Activated CD4-positive, alpha-beta T cell treated with anti-CD3 and anti-CD28 coated beads for 48 hours (primary cell): ENCODE measurements at places on chromosomes 11 and 22.
A peak's percentile ranks its signal among the peaks of the same experiment; 100 is the strongest.

DNA sequence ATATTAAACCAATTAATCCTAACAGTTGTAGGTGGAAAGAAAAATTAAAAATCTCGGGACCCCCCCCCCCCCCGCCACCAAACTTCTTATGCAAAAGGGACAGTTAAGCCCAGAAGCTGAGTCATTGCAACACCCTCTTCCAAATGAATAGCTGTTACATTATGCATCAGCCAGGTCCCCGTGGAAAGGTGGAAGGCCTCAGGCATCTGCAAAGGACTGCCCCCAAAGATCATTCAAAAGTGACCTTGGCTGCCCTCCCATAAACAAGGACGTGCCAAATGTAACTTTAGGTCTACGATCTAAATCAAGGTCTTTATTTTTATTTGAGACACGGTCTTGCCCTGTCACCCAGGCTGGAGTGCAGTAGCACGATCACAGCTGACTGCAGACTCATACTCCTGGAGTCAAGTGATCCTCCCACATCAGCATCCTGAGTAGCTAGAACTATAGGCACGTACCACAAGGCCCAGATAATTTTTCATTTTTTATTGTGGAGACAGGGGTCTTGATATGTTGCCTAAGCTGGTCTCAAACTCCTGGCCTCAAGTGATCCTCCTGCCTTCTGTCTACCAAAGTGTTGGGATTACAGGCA, 22.8 kb downstream of the SYN3 start:
- DNase-seq: no peak

- no peak for DNase-seq
These were observed 7.7 kb upstream of the SLC1A2 start for GRCh38 chr11:35427071-35427470.

DNA sequence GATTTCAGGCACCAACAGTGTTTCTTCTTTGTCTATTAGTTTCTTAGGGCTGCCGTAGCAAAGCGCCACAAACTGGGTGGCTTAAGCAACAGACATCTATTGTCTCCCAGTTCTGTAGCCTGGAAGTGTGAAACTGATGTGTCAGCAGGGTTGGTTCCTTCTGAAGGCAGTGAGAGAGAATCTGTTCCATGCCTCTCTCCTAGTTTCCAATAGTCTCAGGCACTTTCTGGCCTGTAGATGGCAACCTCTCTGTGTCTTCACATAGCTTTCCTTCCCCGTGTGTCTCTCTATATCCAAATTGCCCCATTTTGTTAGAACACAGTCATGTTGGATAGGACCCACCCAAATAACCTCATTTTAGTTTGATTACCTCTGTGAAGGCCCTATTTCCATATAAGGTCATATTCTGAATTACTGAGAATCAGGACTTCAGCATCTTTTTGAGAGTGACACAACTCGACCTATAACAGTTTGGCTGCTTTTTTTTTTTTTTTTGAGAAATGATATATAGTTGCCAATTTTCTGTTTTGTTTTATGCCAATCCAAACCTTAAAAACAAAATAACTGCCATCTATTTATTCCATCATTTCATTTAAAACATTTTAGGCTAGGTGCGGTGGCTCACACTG, 108.2 kb downstream of the SLC36A4 start:
- no peak for DNase-seq

DNA sequence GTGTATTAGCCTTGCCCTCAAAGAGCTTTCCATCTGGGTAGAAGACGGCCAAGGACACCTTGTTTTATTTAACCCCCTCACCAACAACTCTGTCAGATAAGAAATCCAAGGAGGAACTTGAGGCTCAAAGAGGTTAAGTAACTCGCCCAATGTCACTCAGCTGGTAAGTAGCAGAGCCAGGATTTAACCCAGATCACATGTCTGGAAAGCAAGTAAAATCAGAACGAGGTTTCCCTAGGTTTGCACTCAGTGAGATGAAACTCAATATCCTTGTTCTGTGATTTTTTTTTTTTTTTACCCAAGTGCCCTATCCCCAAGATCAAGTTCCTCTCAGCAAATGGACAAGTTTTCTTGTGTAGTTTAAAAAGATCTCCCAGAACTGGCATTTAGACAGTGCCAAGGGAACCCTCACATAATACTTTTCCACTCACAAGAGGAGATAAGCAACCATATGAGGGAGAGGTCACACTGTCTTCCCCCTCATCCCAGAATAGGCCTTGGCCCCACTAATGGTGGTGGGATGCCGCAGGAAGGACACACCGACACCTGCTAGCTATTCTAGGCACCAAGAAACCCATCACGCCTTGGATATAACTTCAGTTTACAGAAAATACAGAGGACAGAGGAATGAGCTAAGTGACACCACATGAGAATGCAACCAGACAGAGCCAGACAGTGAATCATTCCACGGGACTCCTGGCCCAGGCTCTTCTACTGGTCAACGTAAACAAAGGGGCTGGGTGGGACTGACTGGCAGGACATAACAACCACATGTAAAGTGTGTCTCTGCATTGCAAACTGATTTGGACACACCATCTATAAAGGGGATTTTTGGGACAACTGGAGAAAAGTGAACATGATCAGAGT, 8.6 kb upstream of the ARAP1 start:
- no peak for DNase-seq

- no peak for DNase-seq
These were observed 52.0 kb upstream of the CHRNA10 start for GRCh38 chr11:3723014-3723708.

- peak; percentile 49 for DNase-seq
These were observed at the start of gene NCF4 for GRCh38 chr22:36860821-36861659. TSS of gene NCF4 (plus strand) at chr22:36861006. CDS start at chr22:36861172, 166 bp downstream.

DNA sequence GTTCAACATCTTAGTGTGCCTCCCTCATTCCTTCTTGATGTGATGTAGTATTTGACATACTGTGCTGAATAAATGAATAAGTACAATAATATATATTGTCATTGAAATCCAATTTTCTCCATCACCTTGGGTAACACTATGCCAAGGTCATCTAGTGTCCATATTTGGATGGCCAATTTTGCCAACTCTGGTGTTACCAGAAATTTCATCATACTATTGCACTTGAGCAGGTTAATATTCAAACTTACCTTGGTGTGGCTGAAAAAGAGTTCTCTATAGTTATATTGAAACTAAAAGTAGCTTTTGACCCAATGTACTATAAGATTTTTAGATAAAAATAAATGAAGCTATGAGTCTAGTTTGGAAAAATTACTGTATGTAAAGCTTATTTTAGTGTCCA, 98.2 kb upstream of the SLC6A5 start:
- no peak for DNase-seq
